ENCODE measurements at places on chromosomes 16 and 17.

DNA sequence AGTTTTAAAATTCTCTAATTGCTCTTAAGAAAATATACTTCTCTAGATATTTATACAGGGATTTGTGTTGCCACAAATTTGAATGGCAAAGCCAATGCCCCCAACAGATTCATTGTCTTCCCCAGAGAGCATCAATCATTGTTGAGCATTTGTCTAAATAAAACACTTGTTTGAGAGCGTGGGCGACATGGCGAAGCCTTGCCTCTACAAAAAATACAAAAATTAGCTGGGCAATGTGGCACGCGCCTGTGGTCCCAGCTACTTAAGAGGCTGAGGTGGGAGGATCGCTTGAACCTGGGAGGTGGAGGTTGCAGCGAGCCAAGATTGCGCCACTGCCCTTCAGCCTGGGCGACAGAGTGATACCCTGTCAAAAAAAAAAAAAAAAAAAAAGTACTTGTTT lies 13.4 kb upstream of the SRSF1 start:
- DNase-seq = peak; percentile 24

DNA sequence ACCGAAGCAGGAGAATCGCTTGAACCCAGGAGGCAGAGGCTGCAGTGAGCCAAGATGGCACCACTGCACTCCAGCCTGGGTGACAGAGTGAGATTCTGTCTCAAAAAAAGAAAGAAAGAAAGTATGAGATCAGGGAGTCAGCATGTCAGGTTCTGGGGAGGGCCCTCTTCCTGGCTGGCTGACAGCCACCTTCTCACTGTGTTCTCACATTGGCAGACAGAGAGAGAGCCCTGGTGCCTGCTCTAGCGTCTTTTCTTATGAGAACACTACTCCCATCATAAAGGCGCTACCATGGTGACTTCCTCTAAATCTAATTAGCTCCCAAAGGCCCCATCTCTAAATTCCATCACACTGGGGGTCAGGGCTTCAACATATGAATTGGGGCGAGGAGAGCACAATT lies 27.6 kb upstream of the RBBP6 start:
- no peak for DNase-seq

GRCh38 chr16:21028728-21029127 lies 121.9 kb downstream of the DNAH3 start:
- DNase-seq = no peak

- DNase-seq = no peak
These were observed 92.9 kb upstream of the ZNF750 start for GRCh38 chr17:82932518-82933310.

GRCh38 chr17:228951-229708 lies 47.7 kb upstream of the DOC2B start:
- no peak for DNase-seq

DNA sequence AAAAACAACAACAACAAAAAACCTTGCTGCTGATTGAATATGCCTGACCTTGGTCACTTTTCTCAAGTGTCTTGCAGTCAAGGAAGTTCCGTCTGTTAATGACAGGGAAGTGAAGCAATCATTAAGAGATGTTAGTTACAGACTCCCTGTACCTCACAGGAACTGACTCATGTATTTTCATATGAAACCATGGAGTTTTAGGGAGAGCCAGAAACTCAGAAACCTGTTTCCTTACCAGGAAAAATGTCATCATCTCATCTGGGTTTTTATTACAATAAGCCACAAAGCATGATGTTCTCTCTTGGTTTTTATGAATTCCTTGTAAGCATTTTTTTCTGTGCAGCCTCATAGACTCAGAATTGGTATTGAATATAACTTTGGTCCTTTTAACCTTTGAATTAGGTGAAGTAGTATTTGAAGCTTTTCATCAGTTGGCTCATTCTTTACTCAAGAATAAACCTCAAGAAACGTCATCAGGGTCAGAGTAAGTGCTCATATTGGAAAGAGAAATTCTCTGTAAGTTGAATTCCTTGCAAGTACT lies 10.3 kb downstream of the LYRM1 start:
- DNase-seq = no peak

- DNase-seq = no peak
These were observed 1437.4 kb downstream of the CDH11 start for GRCh38 chr16:63684149-63685101.

DNA sequence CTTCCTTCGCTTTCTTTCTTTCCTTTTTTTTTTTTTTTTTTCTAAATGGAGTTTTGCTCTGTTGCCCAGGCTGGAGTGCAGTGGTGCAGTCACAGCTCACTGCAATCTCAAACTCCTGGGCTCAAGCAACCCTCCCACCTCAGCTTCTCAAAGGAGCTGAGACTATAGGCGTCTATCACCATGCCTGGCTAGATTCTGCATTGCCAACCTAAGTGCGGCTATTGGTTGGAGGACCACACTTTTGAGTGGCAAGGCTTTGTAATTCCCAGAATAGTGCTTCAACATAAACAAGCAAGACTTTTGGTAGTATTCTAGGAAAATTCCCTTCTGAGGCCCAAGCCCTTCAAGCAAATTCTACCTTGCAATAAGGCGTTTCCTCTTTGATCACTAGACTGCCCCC lies 107.8 kb downstream of the YPEL2 start:
- DNase-seq = no peak

GRCh38 chr16:79597277-79598062 lies 3.1 kb downstream of the MAF start:
- no peak for DNase-seq

DNA sequence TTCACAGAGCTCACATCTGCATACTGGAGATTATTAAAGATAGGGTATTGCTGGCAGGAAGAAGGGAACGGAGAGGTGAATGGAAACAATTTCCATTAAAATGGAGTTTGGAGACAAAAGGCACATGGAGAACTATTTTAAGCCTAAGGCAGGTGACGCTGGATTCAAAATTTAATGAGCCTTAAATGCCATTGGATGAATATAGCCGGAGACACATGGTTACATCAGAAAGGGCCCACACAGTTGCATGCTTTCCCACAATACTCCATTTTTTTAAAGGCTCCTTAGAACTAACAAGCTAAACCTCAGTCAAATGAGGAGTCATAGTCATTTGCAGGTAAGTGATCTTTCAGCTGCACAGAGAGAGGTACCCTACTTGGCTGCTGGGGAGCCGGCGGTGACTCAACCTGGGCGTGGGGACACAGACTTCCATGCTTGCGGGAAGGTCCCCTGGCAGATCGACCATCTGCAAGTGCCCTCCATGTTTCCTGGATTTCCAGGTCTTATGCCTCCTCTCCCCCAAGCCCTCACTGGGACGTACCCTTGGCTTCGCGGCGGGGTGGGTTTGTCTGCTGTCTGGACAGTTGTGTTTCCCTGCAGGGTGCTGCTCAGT lies 259.2 kb downstream of the CBLN1 start:
- no peak for DNase-seq

GRCh38 chr17:82779541-82779940 lies 27.7 kb downstream of the TBCD start:
- no peak for DNase-seq

- peak; percentile 54 for DNase-seq
These were observed 885 bp downstream of the ZNF207 start for GRCh38 chr17:32350666-32351418.

GRCh38 chr17:27348196-27348595 lies 54.3 kb downstream of the WSB1 start:
- DNase-seq = no peak

GRCh38 chr16:56880685-56881084 lies 15.7 kb downstream of the SLC12A3 start:
- no peak for DNase-seq

- no peak for DNase-seq
These were observed 22.6 kb downstream of the STAT5B start for GRCh38 chr17:42253578-42253977.

- DNase-seq = no peak
These were observed 23.6 kb downstream of the NTN1 start for GRCh38 chr17:9044772-9045463.

GRCh38 chr16:69936751-69937211 lies 14.4 kb upstream of the CLEC18A start:
- DNase-seq = no peak

GRCh38 chr16:12354296-12354833 lies 377.8 kb downstream of the SNX29 start:
- no peak for DNase-seq

DNA sequence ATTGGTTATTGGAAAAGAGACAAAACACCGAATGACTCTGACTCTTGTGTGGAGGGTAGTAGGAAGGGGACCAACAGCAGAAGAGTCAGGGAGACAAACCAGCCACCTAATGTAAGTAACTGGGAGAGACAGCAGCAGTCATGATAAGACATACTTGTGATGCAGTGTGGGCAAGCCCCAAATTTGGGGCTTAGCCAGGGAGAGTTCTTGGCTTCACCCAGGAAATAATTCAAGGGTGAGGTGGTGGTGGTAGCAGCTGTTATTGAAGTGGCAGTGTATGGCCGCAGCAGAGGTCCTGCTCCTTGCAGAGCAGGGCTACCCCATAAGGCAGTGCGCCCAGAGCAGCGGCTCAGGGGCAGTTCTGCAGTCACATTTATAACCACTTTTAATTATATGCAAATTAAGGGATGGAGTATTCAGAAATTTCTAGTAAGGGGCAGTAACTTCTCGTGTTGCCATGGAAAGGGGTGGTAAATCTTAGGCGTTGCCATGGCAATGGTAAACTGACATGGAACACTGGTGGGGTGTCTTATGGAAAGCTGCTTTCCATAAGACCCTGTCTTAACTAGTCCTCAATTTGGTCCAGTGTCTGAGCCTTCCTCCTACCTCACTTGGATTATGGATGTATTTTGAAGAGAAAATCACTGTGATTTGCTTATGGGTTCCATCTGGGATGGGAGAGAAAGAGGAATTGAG lies 317.1 kb downstream of the PHKB start:
- DNase-seq = no peak

DNA sequence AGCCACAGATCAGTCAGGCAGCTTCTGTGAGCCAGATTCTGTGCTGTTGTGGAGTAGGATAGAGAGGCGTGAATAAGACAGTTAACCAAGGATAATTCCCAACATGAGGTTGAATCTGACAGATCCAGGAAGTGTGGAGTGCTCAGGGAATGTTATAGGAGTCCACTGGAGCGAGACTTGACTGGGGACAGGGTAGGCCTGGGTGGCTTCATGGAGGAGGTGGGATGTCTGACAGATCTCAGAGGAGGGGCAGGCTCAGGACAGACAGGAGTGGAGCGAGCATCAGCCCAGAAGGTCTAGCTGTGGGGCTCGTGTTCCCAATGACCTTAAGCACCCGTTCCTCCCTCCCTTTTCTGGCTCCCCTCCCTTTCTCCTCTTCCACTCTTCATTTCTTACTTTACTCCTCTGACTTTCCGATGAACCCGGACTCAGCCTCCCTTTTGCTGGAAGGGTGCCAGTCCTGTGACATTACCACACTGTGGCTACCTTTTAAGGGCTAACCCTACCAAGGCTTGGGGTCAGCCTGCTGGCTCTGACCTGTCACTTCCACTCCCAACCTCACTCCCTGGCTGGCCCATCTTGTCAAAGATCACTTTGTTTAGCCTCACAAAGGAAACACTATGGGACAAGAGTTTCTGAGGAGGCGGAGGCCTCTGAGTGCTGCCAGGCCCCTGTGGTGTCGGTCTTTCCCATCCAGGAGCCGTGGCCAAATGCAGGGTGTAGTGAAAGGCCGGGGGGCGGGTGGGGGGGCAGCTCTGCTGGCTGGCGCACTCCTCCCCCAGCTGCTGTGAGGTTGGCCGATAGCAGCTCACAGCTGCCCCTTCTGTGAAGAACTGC lies 28.5 kb upstream of the EFCAB13 start:
- no peak for DNase-seq

DNA sequence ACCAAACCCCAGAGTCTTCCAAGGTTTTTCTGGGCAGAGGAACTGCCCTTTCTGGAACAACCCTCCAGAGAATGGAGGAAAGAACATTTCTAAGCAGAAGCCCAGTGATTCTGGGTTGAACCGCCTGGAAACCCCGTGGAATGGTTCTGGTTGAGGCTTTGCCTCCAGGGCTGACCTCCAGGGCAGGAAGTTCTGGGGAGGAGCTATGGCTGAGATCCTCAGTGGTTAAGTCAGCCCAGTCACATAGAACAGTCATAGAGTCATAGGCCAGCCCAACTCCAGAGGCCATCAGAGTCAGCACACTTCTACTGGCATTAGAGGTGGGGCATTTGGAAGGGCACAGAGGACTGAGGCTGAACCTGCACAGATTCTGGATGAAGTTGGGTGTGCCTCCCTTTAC lies 65.9 kb downstream of the SPACA3 start:
- DNase-seq = no peak

DNA sequence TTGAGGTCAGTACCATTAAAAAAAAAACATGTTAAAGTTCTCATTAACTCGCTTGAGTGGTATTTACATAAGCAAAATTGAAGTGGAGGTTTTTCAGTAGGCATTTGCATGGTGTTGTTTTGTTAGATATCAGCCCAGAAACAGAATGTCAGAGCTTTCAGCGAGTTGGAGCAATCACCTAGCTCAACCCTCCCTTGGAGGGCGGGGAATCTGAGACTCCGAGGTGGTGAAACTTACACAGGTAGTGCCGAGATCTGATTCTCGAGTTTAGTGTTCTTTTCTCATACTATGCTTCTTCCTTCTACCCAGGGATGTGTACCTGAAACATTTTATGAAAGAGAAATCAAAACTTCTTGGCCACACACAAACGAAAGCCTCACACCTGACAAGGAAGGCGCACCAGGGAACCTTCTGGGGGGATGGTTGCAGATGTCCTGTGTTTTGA lies 6.6 kb downstream of the SEC14L1 start:
- DNase-seq = no peak

DNA sequence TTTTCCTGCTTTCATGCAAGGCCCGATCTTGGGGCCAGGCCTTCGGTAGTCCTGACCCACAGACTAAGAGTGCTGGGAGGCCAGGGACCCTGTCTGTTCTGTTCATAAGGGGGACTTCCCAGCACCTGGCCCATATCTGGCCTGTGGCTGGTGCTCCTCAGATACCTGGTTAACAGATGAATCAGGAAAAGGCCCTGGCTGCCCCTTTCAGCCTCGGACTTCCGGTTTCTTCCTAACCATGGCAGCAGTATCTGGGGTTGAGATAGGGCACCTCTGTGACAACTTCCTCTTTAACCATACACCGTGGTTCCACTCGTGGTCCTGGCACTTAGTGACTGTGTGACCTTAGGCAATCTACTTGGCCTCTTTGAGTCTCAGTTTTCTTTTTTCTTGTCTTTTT lies 18.4 kb downstream of the PLCG2 start:
- no peak for DNase-seq

DNA sequence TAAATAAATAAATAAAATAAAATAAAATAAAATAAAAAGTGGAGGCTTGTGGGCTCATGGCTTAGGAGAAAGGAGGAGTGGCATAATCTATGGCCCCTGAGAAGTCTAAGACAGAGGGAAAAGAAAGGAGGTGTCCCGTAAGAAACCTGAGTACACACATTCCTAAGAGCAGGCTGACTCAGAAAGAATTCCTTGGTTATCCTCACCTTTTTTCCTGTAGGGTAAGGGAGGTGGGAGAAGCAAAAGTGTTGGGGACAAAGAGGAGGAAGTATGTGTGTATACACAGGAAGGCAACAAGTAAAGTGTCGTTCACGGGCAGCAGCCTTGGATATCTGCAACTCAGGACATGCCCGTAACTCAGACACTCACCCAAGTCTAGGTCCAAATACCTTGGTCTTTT lies 29.3 kb downstream of the MARF1 start:
- no peak for DNase-seq

GRCh38 chr16:2481676-2482075 lies 6.7 kb downstream of the TBC1D24 start:
- DNase-seq = no peak
